ENCODE measurements at places on chromosomes 12 and 14.

GRCh38 chr14:60720391-60720790 lies 3.8 kb downstream of the SIX4 start:
- DNase-seq: no peak

GRCh38 chr14:96567289-96567899 lies 65.2 kb downstream of the PAPOLA start:
- DNase-seq: no peak

GRCh38 chr12:89980236-89980635 lies 271.6 kb upstream of the ATP2B1 start:
- no peak for DNase-seq

DNA sequence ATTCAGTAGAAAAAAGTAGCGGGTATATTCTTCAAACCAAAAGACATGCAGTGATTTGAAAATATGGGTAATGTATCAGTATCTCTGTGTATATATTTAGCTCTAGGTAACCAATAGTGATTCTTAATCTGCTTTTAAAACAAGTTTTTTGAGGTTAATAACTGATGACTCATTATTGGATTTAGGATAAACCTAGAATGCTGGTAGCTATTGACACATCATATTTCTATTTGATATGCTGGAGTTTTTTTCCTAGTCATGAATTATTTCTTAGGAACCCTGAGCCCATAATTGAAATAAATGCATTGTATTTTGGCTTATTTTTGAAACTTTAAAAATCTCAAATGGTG lies 15.5 kb downstream of the ARF6 start:
- DNase-seq: no peak
